ENCODE measurements at places on chromosomes 11 and 22.

GRCh38 chr11:120655589-120655988 is 144.0 kb downstream of the GRIK4 start:
- DNase-seq, result no peak

GRCh38 chr11:8746331-8746974 is 63.9 kb downstream of the RPL27A start:
- DNase-seq, result no peak

DNA sequence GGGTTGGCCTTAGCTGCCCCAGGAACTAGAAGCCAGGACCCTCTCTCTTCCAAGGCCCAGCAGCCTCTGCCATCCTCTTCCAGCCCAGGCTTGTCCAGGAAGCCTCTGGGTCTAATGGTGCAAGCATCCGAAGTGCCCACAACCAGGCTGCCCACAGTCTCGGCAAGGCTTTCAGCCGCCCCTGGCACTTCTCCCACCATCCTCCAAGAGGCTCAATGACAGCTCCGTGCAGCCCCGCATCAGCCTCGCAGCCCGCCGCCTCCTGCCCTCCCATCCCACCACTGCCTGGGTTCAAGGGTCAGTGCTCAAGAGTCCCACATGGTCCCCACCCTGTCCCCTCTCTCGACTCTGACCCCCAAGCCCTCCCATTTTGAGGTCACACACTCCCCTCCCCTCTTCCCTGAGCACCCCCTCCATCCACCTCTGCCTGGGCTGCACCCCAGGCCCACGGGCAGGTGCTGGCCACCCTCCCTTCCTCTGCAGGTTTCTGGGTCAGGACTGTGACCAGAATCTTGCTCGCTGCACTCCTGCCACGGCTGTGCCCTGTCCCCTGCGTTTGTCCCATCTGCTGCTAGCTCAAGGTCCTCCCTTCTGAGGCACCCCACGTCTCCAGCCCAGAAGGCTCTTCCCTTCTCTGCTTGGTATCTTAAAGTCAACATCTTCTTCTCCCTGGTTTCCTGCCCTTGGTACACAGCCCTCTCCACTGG is 17.2 kb downstream of the IFITM10 start:
- DNase-seq, result no peak

DNA sequence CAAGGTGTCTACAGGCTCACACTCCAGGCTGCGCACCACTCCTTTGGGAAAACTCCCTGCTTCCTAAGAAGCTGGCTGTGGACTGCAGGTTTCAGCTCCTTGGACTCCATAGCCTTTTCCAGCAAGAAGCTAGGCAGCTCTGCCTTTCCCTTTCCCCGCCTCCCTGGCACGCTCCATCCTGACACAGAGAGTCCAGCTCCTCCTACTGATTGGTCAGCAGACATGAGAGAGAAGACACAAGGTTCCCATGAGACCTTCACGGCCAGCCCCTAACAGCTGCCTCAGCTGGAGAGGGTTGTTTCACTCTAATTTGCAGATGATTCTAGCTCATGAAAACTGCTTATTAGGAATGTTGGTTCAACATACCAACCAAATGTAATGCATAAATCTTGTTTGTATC is 27.6 kb downstream of the TENM4 start:
- no peak for DNase-seq

- no peak for DNase-seq
Measured at GRCh38 chr11:121048464-121049233, 24.7 kb downstream of the TBCEL start.

Data from KBM-7 (cell line).